DMS53 (cell line): ENCODE measurements at places on chromosomes 2 and 18.

DNA sequence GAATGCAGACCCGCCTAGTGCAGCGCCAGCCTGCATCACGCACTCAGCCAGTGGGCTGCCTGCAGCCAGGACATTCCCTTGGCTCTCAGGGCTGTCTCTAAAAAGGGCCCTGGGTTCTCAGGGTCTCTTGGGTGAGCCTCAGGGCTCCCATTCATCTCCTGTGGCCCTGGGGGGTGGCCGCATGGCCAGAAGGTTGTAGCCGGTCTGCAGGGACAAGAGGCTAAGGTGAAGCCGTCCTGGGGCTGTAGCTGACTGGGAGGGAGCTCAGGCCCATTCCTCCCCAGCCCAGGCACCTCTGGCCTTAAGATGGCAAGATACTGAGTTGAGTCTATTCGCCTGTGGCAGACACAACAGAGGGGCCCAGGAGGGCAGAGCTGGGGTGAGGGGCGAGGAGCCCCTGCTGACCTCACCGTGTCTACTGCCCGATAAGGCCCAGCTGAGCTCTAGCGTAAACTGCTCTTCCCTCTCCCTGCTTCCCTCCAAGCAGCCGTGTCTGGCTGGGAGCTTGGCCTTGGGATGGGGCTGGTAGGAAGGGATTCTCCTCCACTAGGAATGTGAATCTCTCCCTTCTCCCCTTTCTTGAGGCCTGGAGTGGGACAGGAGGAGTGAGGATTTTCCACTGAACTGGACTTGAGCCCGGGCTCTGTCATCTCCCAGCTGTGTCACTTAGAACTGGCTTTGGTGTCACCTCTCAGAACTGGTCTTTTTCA lies 37.9 kb downstream of the INHBB start:
- no peak for DNase-seq

DNA sequence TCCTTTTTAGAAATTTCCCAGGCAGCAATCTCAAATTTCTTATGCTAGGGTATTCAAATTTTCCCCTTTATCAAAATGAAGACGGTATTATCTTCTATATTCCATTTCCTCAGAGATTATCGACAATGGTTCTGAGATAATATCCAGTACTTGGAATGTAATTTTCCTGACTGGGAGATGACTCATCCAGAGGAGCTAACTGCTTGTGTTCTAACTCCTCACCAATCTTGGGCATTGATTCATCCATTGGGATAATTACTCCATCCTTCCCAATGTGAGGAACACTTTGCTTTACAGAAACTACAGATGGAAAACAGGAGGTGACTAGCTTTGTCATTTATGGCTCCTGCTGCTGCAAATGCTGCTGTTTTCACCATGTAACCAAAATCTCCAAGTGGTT lies 239.4 kb upstream of the LYPD1 start:
- DNase-seq = no peak

DNA sequence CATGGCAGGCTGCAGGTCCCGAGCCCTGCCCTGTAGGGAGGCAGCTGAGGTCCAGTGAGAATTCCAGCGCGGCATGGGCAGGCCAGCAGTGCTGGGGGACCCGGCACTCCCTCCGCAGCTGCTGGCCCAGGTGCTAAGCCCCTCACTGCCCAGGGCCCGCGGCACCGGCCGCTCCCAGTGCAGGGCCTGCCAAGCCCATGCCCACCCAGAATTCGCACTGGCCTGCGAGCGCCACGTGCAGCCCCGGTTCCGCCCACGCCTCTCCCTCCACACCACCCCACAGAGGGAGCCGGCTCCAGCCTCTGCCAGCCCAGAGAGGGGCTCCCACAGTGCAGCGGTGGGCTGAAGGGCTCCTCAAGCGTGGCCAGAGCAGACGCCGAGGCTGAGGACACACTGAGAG lies 158.5 kb upstream of the ACVR2A start:
- DNase-seq = no peak

DNA sequence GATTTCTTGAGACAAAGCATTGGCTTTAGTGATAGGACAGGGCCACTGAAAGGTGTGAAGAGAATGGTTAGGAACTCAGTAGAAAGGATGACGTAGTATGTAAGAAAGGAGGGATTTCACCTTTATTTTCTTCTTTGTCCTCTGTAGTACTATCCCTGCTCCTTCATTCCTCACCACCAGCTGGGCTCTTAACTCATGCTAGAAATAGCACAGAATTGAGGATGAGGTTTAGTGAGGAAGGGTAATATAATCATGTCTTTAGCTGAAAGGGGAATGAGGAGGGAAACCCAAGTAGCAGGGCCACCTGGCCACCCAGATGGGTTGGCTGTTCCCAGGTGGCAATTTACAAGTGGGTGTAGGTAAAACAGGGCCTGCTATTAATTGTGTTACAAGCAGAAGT lies 15.2 kb downstream of the ACVR2A start:
- DNase-seq = no peak

GRCh38 chr2:148646231-148646559 lies 1.6 kb downstream of the EPC2 start:
- no peak for DNase-seq

DNA sequence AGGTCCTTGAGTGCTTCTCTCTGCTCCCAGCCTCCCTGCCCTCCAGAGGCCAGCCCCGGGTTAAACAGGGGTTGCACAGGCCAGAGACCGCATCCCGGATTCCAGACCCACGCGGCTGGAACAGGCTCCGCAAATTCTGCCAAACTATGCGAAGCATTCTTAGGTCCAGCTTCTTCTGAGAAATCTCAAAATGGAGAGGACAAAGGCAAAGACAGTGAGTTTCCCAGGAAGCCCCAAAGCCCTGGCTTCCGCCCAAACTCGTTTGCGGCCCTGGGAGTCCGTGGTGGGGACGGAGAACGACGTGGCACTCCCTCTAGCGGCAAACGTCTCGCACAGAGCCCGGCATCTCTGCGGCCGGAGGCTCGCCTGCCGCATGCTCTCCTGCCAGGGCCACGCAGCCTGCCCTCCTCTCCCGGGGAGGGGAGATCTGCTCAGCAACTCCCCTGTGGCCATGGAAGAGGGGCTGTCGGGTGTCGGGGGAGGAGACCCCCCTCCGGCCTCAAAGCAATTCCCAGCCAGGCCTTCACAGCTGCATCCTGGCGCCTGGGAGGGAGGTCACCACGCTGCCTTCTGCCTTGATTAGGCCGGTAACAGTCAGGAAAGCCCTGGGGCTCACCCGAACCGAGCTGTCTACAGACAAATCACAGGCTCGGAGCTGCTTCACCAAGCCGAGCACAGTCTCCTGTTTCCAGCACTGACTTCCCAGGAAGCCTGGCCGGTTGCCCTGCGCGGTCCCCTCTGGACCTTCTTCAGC lies 33.4 kb upstream of the KLHL29 start:
- peak; percentile 82 for DNase-seq

- DNase-seq = no peak
Measured at GRCh38 chr2:208370881-208371633, 35.5 kb upstream of the PTH2R start.

DNA sequence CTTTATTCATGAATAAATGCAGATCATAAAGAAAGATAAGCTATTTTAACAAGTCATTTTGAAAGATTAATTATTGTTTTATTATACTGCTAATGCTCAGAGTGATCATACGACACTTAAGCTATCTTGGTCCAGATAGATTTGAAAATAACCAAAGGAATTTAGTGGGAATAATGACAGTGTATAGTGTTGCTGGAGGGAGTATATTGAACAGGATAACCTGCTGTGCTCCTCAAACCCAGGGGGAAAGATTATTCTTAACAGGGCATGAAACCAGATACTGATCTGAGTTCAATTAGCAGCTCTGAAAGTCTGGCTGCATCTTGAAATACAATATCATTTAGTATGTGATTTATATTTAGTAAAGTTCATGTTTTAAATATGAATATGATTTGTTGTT lies 216.3 kb upstream of the ITGA4 start:
- no peak for DNase-seq

DNA sequence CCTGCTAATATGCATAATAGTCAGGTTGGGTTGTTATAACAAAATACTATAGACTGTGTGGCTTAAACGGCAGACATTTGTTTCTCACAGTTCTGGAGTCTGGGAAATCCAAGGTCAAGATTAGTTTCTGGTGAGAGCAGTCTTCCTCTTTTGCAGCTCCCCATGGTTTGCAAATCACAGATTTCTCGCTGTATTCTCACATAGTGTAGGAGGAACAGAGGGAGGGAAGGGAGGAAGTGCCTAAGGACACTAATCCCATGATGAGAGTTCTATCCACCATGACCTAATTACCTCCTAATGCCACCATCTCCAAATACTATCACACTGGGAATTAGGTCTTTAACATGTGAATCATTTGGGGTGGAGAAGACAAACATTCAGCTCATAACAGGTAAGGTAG lies 20.1 kb upstream of the PTH2R start:
- DNase-seq = no peak
